ENCODE measurements at places on chromosomes 16 and 17.

DNA sequence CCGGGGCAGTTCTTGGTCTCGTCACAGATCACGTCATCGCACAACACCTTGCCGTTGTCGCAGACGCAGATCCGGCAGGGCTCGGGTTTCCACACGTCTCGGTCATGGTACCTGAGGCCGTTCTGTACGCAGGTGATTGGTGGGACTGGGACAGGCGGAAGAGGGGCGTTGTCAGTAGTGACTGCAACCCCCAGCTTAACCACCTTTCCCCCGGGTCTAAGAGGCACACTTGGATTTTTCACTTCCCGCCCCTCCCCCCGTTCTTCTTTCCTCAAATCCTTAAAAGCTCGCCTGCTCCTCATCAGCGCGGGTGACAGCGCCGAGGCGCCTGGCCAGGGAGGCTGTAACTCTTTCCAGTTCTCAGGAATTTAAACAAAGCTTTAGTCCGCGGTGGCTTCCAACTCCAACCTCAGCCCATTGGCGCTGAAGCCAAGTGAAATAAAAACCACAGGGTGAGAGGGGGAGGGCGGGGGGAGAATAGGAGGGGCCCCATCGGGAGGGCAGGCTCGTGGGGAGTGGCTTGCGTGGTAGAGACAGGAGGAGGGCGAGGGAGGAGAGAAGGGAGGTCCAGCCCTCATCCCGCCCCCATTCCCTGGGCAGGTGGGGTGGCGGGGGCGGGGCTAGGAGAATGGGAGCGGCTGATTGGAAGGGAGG is 1.5 kb downstream of the COL1A1 start:
- DNase-seq = peak; percentile 60

DNA sequence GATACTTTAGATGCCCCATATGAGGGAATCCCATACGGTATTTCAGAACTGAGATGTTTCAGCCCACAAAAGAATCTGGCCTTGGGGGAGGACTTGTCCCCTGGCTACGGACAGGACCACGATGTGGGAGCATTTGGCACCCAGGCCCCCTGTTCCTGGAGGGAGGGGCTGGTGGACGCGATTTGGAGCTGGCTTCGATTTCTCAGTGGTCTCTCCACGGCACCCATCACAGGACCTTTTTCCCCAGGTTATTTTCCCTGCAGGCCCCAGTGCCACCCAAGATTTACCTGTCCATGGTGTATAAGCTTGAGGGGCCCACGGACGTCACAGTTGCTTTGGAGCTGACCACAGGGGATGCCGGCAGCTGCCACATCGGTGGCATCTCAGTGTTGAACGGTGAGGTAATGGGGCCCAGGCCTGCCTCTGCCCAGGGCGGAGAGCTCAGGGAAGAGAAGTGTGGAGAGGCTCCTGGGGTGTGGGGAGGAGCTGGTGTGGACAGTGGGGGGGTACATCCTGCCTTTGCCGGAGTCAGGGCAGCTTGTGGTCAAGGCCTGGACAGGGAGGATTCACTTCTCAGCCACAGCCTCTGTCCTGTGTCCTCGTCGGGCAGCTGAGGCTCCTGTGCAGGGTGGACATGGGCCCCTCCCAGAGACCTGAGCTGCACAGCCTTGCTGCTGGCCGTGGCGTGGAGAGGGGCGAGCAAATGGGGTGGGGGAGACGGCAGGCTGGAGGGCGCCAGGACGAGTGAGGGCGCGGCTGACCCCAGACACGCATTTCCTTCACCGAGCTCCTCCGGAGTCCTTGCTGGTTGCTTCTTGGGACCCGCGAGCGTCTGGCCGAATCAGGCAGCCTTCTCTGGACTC is 9.9 kb downstream of the ENGASE start:
- DNase-seq = no peak

DNA sequence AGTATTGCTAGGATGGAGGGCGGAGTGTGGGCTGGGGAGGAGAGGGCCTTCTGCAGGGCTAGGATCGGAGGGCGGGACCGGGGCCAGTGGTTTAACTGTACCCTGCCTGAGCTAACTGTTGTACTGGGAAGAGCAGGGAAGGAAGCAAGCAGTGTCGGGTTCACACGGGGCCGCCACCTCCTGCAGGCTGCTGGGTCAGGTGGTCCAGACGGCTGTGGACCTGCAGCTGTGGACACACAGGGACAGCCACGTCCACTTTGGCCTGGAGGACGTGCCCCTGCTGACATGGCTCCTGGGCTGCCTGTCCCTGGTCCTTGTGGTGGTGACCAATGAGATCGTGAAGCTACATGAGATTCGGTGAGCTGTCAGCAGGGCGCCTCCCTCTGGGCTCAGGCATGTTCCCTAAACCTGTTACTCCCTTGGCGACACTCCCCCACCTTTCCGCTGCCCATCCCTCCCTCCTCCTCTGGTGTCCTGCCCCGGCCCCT is 16.6 kb downstream of the CASKIN2 start:
- DNase-seq = no peak

- no peak for DNase-seq
Observed at GRCh38 chr17:63274146-63274545, 172.0 kb downstream of the CYB561 start.

GRCh38 chr17:77693301-77693700 is 265.2 kb upstream of the TNRC6C start:
- no peak for DNase-seq

- no peak for DNase-seq
Observed at GRCh38 chr16:84519855-84520254, 15.4 kb upstream of the MEAK7 start.

DNA sequence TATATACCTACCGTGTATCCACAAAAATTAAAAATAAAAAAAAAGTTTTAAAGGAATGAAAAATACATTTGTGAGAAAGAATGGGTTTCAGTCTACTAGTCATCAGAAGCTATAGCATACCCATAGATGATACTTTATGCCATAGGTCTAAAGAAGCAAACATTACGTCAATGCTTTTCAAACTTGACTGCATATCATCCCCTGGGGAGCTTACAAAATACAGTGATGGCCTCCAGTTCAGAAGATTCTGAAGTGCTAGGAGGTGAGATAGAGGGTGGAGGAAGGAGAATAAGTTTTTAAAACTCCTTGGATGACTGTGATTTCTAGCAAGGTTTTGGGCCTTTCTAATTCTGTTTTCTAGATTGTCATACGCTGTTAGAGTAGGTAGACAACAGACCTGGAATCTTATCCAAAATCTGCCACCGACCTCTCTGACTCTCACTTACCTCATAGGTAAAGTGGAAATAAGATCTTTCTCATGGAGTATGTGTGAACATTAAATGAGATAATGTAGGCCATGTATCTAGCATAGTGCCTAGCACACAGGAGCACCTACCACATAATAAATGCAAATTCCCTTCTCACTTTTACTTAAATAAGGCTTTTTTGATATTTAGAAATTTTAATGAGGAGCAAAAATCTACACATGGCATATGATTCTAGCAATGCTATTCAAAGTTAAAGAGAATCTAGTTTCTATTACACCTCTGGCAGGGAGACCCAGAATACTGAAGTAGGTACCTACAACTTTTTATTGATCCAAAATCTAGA is 12.4 kb downstream of the MMD start:
- no peak for DNase-seq

DNA sequence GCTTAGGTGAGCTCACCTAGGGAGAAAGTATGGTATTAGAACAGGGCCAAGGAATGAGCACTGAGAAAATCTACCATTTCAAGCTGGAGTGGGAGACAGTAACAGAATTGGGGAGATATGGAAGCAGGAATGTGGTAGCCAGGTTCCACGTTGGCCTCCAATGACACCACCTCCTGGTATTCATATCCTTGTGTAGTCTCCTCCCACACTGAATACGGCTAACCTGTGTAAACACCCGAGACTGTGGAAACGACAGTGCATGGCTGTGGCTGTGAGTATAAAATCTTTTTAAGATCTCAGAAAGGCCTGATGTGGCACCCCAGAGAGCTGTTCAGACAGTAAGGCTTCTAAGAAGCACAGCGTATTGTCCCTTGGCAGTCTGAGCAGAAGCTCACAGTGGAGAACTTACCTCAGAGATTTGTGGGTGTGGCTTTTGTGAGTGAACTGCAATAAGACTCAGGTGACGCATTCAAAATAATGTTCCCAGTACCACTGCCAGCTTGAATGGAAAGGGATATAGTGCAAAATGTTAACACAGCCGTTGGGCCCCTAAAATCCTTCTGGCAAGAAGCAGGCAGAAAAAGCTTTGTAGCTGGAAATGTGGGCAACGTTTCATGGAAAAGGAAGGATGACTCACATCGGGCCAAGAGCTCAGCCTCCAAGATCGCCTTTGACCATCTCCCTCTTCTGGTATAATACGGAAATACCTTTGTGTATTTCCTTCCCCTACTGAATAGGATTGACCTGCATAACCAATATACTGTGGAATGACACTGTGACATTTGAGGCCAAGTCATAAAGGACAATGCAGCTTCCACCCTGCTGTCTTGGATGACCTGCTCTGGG is 14.4 kb downstream of the SDR42E1 start:
- no peak for DNase-seq

GRCh38 chr16:87554754-87555427 is 47.4 kb upstream of the JPH3 start:
- no peak for DNase-seq

GRCh38 chr16:67528222-67528869 is at the start of gene RIPOR1:
Gene RIPOR1 (plus strand): TSS chr16:67528829. CDS start chr16:67538447, 9,618 bp downstream.
- peak; percentile 35 for DNase-seq

GRCh38 chr17:39405436-39405835 is 4.0 kb upstream of the FBXL20 start:
- DNase-seq = no peak
